Left kidney (tissue), 8 donors: ENCODE measurements at places on chromosomes 3 and 15.

DNA sequence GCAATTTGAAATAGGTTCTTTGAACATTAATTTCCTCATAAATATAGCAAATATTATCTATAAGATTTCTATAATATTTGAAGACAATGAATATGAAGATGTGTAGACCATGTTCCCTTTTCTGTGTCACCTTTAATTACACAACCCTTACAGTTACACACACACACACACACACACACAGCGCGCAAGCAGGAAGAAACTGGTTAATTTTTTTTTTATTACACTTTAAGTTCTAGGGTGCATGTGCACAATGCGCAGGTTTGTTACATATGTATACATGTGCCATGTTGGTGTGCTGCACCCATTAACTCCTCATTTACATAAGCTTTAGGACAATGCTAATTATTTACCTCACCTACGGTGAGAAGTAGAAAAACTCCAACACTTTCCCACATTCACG, 122.9 kb downstream of the TPRG1 start:
- no peak for DNase-seq

- DNase-seq: no peak
Measured at GRCh38 chr3:30951826-30952225, 57.4 kb upstream of the GADL1 start.

- DNase-seq: no peak
Measured at GRCh38 chr3:10467904-10468612, 37.3 kb downstream of the ATP2B2 start.

GRCh38 chr3:194475978-194476377, 10.8 kb downstream of the ATP13A3 start:
- no peak for DNase-seq

DNA sequence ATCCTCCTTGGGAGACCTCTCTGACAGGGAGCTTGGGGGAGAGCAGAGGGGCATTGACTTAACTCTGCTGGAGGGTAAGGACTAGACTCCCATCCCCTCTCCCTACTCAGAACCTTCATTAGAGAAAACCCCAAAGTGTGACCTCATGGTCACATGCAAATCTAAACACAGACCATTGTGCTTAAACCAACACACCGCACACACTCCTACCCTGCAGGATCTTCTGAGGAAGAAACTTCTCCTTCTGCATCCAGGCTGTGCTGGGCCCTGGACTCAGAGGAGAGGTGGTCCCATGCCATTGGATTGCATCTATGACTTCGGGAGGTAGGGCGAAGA, 805 bp upstream of the PARP16 start:
- no peak for DNase-seq

- DNase-seq: no peak
Measured at GRCh38 chr3:30904996-30905395, 10.5 kb upstream of the GADL1 start.

DNA sequence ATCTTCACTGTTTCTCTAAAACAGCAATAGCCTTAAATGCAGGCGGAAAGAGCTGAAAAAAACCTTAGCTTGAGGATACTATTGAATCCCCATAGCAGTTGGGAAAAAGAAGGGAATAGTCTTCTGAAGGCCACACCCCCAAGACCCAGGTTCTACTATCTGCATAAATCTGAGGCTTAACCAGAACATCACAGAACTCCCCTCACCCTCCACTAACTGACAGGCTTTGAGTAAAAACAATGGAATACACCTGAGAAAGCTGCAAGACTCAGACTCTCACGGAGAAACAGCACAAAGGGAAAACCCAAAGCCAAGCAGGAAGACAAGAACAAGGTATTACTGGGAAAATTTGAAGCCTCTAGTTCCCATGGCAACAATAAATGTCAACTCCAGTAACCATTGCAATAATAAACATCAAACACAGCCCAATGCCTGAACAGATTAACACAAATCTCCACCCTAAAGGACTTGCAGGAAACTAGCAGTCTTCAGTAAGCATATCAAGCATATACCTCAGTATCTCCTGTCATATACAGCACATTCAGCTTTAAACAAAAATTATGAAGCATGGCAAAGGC, 56.4 kb downstream of the TMCC1 start:
- no peak for DNase-seq

DNA sequence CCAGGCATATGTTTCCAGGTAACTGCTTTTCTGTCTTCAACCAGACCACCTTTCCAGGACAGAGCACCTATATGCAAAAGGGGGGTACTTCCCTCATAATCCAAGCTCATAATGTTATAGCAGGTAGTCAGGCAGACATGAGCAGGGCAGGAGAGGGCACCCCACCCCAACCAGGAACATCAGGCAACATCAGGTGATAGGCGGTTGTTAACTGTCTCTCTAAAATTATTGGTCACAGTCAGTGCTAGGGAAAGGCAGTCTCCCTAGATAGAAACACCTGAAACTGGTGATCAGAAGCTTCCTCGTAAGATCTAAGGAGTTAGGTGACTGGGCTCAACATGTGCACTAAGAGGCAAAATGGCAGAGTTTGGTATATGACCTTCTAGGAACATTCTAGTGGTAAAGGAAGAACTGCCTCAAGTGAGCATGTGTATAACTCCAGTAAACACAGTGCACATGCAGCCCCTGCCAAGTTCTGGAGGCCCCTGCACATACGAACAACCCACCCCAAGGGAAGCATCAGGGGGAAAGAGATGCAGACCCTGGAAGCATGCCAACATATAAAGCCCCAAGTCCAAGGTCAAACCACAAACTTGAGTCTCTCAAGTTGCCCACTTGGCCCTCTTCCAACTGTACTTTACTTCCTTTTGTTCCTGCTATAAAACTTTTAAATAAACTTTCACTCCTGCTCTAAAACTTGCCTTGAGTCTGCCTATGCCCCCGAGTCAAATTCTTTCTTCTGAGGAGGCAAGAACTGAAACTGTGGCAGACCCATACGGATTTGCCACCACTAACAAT, 270.9 kb downstream of the ULK4 start:
- no peak for DNase-seq

DNA sequence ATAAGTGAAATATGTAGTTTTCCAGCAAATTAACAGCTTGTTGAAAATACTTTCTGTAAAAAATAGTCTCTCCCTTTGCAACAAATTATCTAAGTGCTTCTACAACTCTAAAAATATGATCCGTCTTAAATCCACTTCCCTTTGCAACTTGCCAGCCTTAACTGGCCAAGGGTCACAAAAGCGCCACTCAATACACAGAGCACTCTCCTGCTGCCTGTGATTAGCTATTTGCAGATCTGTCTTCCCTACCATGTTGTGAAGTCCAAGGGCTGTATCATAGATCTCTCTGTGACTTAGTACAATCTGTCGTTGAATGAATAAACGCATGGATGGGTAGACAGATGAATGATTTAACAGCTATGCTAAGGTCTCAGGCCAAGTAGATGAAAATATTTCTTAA, 76.2 kb downstream of the ITGB5 start:
- no peak for DNase-seq

- DNase-seq: no peak
Measured at GRCh38 chr3:131178710-131179375, 152.2 kb downstream of the NEK11 start.

DNA sequence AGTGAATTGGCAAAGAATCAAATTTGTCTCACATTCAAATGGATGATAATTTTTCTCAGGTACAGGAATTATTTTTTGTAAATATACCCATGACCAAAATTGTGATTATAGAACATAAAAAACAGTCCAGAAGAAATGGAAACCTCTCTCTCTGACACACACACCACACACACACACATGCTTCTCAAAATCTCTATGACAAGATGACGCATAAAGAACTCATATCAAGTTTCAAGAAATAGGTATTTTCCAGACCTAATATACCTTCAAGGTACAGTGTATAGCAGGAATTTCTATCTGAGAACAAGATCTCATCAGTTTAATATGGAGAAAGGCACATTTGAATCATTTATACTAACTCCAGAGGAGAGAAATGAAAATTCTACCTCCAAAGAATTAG, 1069.1 kb upstream of the ALCAM start:
- no peak for DNase-seq
